Renal pelvis (tissue), 12 donors: ENCODE measurements at places on chromosomes 1 and 21.
A peak's percentile ranks its signal among the peaks of the same experiment; 100 is the strongest.

- no peak for DNase-seq
Measured at GRCh38 chr21:38989379-38989744, 183.6 kb downstream of the ETS2 start.

- DNase-seq, result peak; percentile 30
Measured at GRCh38 chr1:215526147-215526845, 40.8 kb upstream of the KCTD3 start.

GRCh38 chr21:44428281-44428960, 26.9 kb upstream of the LRRC3 start:
- DNase-seq, result no peak

- no peak for DNase-seq
Measured at GRCh38 chr1:178935610-178936009, 64.7 kb upstream of the ANGPTL1 start.

DNA sequence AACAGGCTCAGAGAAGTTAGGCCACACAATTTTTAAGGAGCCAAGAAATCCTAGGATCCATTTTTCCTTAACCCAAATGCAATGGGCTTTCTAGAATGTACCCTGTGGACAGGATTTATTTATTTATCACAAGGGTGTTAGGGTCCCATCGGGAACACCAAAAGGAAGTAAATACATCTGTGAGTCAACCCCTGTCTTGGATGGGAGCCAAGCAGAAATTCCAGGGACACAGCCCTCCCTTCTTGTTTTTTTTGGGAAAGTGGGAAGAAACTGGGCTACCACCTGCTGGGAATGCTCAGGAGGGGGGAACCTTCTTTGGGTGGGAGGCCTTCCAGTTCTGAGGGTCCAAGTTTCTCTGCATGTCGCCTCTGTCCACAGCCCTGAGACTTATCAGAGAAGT, 1.3 kb downstream of the CRNN start:
- no peak for DNase-seq

DNA sequence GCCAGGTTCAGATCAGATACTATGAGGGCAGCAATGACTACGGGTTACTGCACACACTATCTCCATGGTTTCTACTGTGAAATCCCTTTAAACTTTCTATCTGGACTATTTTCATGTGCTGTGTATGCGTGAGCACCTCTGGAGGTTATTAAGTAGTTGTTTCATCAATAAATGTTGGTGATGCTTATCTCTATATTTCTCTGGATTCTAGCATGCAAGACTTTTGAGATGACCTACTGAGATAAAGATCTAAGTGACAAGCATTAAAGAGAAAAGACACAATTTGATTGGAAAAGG, 194.0 kb downstream of the NRIP1 start:
- no peak for DNase-seq

- no peak for DNase-seq
Measured at GRCh38 chr21:44966135-44967081, 26.6 kb downstream of the SLX9 start.

DNA sequence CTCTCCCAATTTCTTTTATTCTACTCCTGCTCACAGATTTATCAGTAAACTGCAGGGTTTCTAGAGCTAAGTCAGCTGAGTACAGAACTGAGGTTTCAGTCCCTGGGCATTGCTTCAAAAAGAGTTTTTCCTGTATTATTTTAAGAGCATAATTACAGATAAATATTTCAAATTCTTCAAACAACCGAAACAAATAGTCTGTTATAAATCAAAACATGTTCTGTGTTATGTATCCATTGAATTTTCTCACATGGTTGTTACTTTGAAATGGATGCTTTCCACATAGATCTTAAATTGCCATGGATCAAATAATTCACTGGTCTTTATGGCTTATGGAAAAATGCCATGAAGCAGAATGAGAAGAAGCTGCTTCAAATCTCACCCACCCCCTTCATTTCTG, 64.5 kb downstream of the LRRC8C start:
- DNase-seq, result no peak

GRCh38 chr1:212975111-212975918, 25.0 kb downstream of the VASH2 start:
- DNase-seq, result no peak

DNA sequence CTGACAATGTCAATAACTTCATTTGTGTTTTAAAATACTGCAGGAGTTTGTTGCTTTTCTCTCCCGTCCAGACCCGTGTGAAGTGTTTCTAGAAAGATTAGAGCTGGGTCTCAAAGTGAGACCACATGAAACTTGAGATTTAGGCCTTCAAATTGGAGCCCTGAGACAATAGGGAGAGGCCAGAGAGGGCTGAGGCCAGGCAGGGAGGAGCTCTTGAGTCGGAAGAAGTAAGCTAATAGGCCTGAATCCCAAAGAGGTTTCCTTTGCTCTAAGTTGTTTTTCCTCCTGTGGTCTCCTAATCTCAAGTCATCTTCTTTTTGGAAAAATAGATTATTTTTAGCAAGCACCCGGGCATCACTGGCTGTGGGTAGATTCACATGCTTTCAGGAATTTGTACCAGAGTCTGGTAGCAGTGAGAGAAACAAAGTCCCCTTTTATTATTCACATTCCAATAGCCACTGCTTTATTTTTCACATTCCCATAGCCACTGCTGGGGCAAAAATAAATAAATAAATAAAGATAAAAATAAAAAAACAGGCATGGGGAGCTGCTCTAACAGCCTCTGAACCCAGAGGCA, 25.6 kb downstream of the CD244 start:
- DNase-seq, result no peak

DNA sequence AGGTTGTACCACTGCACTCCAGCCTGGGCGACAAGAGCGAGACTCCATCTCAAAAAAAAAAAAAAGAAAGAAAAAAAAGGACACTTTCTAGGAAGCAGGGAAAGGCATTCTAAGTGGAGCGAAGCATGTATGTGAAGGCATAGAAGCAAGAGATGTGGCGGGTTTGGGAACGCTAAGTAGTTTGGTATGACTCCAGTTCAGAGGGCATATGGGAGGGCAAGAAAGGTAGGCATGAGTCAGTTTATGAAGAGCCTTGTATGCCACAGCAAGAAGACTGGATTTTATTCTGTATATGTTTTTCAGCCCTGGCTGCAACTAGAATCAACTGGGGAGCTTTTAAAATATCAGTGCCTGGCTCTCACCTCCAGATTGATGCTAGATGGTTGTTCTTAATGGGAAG, 4.4 kb upstream of the ELOVL1 start:
- no peak for DNase-seq

GRCh38 chr1:175579956-175580750, 163.2 kb downstream of the TNR start:
- DNase-seq, result no peak

DNA sequence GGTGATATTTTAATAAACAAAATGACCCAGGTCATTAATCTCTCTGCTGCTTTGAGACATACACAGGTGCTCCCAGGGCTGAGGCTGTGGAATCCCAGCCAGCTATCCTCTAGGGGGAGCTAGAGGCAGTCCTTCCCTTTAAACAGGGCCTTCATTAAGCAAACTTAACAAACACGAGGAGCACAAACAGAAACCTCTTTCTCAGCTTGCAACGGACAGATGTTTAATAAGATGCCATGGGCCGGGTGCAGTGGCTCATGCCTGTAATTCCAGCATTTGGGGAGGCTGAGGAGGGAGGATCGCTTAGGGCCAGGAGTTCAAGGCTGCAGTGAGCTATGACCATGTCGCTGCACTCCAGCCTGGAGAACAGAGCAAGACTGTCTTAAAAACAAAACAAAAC, 106.7 kb downstream of the HIVEP3 start:
- DNase-seq, result peak; percentile 60

DNA sequence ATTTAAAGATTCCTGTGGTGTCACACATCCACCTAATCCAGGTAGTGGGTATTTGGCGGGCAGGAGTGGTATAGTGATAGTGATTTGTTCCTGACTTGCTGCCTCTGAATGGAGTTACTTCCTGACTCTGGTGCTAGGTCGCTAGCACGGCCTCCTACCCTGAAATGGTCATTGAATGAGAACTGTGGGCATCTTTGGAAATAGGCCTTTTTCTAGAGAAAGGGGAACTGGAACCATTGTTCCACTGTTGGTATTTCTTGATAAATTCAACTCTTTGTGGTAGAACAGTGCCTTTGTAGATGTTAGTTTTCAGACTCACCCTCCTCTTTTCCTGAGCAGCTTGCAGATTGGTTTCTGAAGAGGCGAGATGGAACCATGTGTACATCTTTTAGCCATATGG, 1.5 kb downstream of the QSOX1 start:
- DNase-seq, result no peak

- DNase-seq, result no peak
Measured at GRCh38 chr1:111672331-111672730, 52.7 kb downstream of the RAP1A start.

DNA sequence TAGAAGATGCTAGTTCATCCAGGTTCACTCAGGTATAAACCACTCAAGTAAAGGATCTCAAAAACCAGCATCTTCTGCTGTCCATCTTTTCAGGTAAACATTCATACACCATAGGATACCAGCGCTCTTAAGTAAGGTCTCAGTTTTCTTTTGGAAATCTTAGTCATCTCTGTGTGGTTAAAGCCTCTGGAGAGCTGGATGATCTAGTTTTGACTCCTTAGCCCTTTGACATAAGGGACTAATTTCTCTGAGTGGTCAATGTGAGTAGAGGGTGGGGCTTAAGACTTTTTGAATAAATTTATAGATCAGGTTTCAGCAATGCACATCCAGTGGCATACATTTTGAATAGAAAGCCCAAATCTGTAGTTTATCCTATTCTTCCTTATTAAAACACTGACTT, 92.3 kb downstream of the CTH start:
- DNase-seq, result no peak

DNA sequence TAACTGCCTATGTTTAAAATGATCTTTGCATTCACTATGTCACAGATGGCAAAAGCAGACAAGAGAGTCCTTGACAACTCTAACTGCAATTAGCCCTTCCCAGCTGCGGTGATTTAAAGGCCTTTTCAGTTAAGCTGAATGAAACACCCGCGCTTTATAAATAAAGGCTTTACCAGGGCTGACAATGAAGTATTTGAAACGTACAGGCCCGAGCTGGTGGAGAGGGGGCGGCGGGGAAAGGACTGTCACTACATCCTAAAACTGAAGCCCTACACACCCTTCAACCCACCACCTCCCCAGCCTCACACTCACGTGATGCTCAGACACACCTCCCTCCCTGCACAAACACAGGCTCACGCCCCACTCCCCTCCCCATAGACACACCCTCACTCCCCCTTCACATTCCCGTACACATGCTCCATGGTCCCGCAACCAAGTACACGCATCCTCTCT, 45.5 kb downstream of the GRIK3 start:
- no peak for DNase-seq

- DNase-seq, result no peak
Measured at GRCh38 chr21:31780944-31781343, 49.0 kb upstream of the SCAF4 start.

- DNase-seq, result no peak
Measured at GRCh38 chr21:44947111-44947929, 7.5 kb downstream of the SLX9 start.

- no peak for DNase-seq
Measured at GRCh38 chr1:12185918-12186678, 19.3 kb downstream of the TNFRSF1B start.

DNA sequence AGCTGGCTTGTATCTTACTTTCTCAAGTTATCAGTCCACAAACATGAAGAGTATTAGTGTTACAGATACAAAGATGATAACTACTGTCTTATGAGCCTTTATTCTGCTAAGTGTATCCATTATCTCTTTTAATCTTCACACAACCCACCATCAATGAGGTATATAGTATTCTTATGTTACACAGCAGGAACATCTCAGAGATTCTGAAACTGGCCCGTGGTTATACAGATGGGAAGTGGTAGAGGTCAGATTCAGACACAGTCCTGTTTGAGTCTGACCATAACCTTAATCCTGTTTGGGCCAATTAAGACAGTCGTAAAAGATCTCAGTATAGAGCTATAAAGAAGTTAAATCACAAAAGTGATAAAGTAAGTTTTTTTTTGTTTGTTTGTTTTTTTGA, 5.1 kb upstream of the TMEM269 start:
- DNase-seq, result no peak

GRCh38 chr1:177048314-177049069, 116.0 kb downstream of the ASTN1 start:
- DNase-seq, result no peak

GRCh38 chr21:39610703-39611102, 2.0 kb upstream of the B3GALT5 start:
- DNase-seq, result no peak

DNA sequence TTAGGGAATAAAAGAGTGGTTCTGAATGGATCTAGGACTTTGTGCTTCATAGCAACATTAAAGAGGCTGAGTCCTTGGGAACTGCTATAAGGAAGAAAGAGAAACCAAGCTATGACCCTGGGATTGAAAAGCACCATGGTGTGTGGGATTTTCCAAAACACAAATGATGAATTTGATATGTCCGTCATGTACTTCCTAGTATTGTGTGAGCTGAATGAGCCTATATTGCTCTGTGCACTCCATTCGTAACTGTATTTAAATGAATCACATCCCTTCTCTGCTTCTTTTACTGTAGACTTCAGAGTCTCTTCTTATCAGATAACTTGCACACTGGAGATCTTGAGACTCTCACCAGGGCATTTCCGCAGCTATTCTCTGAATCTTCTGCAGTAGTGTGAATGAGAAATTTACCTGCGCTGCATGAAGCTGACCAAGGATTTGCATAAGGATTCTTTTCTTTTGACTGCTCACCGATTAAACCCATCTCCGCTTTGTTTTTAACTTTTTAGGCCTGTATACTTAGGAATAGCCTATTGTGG, 23.1 kb upstream of the OR10J4 start:
- no peak for DNase-seq

DNA sequence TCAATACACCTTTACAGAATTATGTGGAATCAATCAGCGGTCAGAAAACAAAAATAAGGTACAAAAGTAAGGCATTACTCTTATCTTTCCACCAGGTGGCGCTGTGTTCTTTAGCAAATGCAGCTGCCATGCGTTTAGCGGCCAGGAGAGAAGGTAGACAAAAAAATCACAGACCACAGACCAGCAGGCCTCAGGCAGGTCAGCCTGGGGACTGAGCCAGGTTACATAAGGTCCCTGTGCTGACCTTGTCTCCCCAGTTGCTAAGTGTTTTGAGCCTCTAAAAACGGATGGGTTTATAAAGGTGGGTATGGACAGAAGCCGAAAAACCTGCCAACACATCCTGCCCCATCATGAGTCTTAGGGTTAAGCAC, 2.8 kb downstream of the RGS16 start:
- DNase-seq, result peak; percentile 78

DNA sequence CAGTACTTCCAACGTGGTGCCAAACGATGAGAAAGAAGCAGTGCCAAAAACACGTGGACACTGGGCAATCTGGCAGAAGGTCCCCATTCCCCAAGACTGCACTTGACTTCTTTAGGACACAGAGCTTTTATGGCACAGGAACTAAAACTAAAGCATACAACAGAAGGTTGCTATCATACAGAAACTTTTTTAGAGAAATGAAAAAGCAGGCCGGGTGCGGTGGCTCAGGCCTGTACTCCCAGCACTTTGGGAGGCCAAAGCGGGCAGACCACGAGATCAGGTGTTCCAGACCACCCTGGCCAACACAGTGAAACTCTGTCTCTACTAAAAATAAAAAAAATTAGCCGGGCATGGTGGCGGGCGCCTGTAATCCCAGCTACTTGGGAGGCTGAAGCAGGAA, 43.0 kb downstream of the GNB1 start:
- DNase-seq, result no peak

- DNase-seq, result peak; percentile 73
Measured at GRCh38 chr1:28602536-28603439, 10.7 kb downstream of the RAB42 start.
